ENCODE measurements at places on chromosomes 11 and 22.

DNA sequence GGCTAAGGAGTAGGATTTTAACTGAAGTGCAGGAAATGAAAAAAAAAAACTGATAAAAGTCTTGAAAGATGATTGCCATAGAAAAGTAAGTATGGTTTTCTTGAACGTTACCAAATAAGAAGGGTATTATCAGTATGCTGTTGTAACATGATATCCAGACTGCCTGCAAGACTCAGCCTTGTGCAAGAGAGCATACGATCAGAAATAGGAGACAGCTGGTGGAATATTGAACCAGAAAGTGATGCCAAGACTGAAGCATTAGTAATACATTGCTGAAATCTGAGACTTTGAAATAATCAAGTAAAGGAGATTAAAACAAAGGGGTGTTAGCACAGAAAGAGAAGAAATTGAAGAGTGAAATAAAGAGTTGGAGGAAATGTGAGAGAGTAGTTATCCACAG, 452.7 kb upstream of the CNTN5 start:
- no peak for DNase-seq

DNA sequence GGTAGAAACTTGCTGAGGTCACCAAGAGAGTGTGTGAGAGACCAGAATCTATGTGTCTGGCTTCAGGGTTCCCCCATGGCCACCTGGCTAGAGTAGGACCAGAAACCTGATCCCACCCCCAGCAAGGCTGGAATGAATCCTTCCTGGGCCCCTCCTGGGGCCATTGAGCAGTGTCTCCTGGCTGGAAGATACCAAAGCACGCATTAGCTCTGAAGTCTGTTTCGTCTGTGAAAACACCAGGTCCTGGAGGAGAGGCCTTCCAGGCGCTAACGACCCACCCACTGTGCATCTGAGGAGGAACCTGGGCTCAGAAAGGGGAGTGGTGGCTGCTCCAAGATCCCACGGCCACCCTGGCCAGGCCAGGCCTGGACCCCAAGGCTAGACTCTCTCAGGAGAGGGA, 15.5 kb upstream of the TSKU start:
- no peak for DNase-seq

DNA sequence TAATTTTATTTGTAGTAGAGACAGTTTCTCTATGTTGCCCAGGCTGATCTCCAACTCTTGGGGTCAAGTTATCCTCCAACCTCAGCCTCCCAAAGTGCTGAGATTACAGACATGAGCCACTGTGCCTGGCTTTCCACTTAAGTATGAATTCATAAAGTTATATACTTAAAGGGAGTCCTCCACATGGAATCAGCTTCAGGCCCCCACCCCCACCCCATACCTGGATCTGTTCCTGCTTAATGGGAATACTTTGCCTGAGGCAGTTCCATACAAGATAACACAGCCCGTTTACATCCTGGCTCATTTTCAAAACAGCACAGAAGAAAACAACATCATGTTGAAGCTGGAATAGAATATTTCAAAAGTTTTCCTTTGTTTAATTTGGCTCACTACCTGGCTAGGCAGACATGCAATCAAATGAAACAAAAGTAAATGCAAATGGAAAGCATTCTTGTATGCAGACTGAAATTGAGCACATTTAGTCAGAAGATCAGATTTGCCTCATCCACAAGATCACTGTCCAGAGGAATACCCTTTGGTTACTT, 82.4 kb downstream of the FAT3 start:
- no peak for DNase-seq

GRCh38 chr11:76850815-76851214, 9.9 kb upstream of the ACER3 start:
- no peak for DNase-seq

- no peak for DNase-seq
Measured at GRCh38 chr11:10002221-10002620, 291.8 kb downstream of the SBF2 start.

DNA sequence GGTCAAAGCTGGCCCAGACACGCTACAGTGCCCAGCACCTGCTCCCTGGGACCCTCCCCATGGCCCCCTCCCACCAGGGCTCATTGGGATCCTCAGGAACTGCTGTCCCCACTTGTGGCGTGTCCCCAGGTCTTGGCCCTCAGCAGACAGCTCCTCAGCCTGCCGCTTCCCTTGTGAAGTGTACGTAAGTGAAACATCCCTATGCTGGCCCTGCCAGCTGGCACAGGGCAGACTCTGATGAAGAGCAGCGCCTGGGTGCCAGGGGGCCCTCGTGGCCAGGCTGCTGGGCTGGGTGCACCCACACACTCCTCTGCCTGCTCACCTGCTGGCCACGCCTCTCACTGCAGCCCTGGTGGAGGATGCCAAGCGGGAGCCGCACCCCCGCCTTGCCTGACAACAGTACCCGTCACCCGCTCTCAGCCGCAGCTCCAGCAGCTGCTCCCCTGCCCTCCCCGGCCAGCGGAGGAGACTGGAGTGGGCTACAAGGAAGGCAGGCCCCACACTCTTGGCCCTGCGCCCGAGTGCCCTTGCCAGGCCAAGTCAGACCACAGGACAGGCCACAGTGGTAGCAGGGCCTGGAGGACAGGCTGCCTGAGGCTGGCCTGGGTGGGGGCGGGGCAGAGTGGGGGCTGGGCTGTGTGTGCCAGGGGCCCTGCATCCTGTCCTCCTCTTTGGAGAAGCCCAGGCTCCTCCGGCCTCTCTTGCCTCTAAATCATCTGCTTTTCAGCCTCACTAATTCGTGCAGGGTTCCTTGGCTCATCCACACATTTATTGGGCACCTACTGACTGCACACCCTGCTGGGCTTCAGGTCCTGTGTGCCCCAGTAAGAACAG, 39.5 kb downstream of the IGF2 start:
- DNase-seq: no peak

- DNase-seq: no peak
Measured at GRCh38 chr22:27986459-27986858, 67.4 kb upstream of the PITPNB start.

- no peak for DNase-seq
Measured at GRCh38 chr11:117744471-117745150, 52.4 kb downstream of the DSCAML1 start.

- DNase-seq: no peak
Measured at GRCh38 chr11:47499614-47500013, 50.7 kb upstream of the RAPSN start.

GRCh38 chr22:35995348-35995747, 33.3 kb downstream of the RBFOX2 start:
- no peak for DNase-seq

All from CD4-positive, alpha-beta T cell treated with Interferon alpha-2 for 1 hour (primary cell).